ENCODE measurements at places on chromosomes 1 and 21.

GRCh38 chr21:24899138-24899537, 708.1 kb downstream of the MRPL39 start:
- no peak for DNase-seq

- no peak for DNase-seq
Observed at GRCh38 chr1:117118137-117118536, 3.4 kb downstream of the TRIM45 start.

DNA sequence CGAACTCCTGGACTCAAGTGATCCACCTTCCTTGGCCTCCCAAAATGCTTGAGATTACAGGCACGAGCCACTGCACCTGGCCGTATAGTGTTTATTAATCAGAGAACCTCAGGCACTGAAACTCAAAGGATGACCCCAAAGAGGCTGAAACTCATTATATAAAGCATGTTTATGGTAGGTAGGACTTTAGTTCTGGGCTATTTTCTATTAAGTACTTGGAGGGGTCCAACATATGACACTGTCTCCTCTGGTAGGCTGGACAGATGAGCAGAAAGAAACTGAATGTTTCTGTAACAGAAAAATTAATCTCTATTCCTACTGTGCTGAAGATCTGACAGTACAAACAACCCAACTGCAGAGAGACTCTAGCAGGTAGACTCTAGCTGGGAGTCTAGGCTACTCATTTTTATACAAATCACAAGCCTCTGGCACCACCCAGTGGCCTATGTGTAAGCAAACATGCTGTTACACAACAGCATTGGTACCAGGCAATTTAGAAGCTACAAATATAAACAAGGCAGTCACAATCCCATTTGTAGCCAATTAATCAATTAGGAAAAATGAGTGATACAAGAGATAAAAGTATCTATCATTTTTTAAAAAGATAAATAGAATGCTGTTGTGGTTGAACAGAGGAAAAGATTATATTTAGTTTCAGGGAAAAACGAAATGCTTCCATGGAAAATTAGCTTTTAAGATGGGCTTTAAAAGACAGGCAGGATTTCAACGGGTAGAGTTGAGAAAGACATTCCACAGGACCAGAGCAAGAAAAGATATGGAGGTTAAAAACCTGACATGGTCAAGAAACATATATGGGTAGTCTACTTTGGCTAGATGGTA, 10.4 kb downstream of the DCAF8 start:
- DNase-seq: peak; percentile 54

GRCh38 chr1:248924696-248925532, 18.9 kb downstream of the PGBD2 start:
- no peak for DNase-seq

GRCh38 chr1:3017440-3018050, 3.7 kb upstream of the ACTRT2 start:
- DNase-seq: no peak

DNA sequence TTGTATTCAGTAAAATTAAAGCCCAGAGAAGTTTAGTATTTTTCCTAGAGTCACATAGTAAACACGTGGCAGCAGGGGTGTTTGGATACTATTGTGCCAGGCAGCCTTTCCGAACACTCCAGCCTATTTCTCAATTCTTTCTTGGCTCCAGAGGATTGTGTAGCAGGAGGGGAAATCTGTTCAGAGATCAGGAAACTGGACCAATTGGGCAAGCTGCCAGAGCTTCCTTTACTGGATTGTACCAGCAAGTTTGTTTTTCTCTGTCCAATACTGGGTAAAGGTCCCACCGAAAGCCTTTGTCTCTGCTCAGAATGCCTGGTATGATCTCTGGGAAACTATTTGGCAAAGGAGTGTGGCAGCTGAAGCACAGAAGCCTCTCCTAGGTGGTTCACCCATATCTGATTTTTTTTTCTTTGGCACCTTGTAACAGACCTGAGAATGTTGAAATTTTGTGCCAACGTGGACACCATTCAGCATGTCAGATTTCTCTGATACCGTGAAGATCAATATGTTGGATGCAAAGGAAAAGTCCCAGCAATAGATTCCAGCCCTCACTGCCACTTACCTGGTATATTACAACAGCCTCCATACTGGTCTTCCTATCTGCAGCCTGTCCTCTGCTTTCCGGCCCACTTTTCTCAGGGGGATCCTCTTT, 126.2 kb downstream of the FGGY start:
- no peak for DNase-seq

- DNase-seq: no peak
Observed at GRCh38 chr1:17950728-17951127, 156.9 kb upstream of the IGSF21 start.

DNA sequence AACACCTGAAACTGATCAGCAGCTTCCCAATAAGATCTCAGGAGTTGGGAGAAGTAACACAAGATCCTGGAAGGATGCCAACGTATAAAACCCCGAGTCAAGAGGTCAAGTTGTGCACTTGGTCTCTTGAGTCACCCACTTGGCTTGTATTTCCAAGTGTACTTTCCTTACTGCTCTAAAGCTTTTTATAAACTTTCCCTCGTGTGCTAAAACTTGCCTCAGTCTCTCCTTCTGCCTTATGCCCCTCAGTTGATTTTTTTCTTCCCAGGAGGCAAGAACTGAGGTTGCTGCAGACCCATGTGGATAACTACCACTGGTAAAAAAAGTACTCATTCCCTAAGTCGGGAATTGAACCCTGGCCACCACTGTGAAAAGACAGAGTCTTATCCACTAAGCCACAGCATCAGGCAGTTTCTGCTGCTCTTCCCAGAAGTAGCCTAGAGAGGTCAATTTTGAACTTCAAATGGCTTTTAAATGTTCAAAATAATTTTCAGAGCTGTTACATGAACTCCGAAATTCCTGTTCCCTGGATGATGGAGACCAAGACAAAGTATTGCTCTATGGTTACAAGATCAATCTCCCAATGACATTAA, 28.9 kb downstream of the ITLN2 start:
- DNase-seq: no peak

GRCh38 chr1:117611894-117612483, 6.1 kb downstream of the TENT5C start:
- DNase-seq: no peak

GRCh38 chr1:234433563-234434285, 45.3 kb downstream of the TARBP1 start:
- no peak for DNase-seq

GRCh38 chr1:19219451-19219850, 9.4 kb upstream of the UBR4 start:
- DNase-seq: no peak

DNA sequence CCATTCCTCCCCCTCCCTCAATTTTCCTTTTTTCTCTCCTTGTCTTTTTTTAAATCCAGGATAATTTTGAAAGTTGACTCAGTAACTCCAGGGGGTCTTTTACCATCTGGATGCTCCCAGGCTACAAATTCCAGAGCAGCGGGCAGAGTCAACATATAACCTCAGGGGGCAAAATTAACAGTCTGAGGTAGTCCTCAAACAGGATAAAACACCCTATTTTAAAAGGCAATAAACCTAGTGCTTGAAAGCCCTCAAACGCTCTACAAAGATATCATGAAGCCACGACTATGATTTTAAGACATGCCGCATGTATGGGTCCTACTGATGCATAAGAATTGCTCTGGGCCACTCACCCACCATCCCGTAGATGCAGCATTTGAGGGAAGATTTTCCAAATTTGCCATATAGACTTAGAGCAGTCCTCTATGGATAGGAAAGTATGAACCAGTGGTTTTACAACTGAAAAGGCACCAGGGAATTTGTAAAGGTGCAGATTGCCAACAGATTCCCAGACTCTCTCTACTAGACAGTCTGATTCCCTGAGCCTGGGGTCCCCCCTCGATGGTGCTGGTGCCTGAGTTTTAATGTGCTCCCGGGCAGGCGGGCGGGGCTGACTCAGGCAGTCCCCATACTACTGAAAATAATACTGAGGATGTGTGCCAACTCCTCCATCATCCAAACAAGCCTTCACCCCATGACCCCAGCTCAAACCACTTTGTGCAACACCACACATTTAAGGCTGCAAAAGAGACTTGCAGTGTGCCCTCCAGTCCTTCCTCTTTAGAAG, 37.2 kb downstream of the PTPN14 start:
- no peak for DNase-seq

GRCh38 chr1:32142446-32143301, 34.8 kb downstream of the KPNA6 start:
- DNase-seq: no peak

DNA sequence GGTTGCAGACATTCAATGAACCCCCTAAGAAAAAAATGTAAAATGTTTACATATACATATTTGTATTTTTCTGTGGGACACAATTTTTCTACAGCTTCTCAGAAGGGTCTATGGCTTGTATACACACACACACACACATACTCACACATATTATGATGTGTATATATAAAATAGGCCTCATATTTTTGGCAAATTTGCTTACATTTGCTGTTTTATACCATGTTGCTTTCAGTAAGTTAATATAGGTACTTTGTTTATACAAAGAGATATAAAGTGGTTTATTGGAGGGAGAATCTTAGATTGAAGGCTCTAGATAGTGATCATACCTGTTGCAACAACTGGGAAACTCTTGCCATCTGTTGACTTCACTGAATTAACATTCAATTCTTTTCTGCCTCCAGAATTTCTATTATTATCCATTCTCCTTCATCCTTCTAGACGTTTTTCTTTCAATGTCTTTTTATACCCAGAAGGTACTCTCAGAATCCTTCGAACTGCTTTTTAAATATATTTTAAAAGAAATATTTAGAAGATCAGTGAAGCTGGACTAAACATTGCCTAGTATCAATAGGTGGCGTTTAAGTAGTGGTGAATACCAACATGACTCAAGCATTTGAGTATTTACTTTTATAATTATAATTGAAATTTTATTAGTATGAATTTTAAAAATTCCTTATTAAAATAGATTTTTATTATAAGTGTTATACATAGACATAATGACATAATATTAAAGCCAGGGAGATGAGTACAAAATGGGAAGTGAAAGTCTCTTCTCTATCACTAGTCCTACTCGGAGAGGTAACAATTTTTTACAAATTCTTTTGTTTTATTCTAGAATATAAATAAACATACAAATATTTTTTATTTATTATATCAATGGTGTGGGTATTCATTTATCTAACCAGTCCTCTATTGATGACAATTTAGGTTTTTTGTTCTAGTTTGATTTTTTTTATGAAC, 10.2 kb downstream of the CD55 start:
- no peak for DNase-seq

- no peak for DNase-seq
Observed at GRCh38 chr21:17053321-17053720, 459.5 kb upstream of the CXADR start.

DNA sequence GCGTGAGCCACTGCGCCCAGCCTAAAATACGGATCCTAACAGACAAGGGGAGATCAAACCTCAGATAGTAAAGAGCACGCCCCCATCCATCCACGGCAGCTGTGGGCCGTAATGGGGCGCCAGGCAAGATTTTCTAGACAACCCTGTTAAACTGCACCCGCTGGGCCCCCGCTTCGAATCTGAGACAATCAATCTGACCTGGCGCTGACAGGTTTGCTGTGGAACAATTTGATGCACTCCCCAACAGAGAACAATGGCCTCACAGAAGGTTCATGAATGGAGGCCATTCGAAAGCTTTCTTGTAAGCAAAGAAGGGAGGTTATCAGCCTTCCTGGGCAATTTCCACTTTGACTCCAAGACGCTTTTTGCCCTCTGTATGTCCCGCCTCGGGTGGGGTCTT, 30.5 kb downstream of the CLSTN1 start:
- DNase-seq: no peak
